Pons (tissue), 1 donor: ENCODE measurements at places on chromosomes 11 and 22.

- peak; percentile 67 for DNase-seq
These were observed 27.6 kb downstream of the TENM4 start for GRCh38 chr11:79413268-79413667.

- no peak for DNase-seq
These were observed 351.3 kb downstream of the JRKL start for GRCh38 chr11:96741068-96741467.

DNA sequence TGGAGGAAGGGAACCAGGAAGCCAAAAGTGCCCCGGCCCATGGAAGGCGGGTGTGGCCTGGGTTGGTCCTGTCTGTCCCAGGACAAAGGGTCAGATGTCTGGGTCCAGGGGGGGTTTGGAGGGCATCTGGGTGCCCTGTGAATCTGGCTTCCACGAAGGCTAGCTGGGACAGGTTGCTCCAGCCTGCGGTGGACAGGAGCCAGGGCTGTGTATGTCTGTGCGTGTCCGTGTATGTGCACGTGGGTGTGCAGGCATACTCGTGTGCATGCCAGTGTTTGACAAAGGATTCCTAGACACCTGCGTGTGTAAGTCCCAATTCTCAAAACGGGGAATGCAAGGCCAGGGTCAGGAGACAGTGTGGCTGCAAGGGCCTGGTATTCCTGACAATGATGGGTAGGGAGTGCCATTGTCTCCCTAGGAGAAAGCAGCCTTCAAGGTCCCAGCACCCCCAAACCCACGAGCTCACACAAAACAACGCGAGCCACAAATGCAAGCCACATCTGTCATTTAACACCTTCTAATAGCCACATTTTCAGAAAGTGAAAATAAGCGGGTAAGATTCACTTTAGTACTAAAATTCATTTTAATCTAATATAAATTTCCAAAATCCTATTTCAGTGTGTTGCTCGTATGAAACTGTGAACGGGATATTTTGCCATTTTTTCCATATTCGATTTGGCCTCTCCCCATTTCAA lies 78.4 kb upstream of the WNT7B start:
- DNase-seq: peak; percentile 66

DNA sequence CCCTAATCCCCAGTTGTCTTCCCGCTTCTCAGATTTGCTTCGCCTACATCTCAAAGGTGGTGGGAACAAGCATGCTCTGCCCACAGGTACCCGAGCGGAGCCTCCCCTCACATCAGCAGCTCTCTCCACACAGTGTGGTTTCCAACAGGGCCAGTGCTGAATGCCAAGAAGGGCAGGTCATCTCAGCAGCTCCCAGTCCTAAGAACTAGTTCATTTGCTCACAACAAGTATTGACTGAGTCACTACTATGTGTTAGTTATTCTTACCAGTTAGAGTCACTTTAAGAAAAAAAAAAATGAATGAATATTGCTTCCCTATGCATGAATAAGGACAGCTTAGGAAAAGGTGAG lies 66.2 kb downstream of the THAP12 start:
- no peak for DNase-seq

GRCh38 chr11:11967669-11968510 lies 40.5 kb downstream of the DKK3 start:
- DNase-seq: no peak

GRCh38 chr22:38345782-38346181 lies 28.5 kb upstream of the CSNK1E start:
- DNase-seq: no peak

GRCh38 chr22:38172832-38173640 lies 8.6 kb downstream of the PLA2G6 start:
- DNase-seq: peak; percentile 73

- DNase-seq: peak; percentile 10
These were observed at the start of gene DEUP1 for GRCh38 chr11:93330446-93330984. Gene DEUP1, plus strand, starts transcription at chr11:93330742. Its CDS starts 1,518 bp downstream, at chr11:93332260.

DNA sequence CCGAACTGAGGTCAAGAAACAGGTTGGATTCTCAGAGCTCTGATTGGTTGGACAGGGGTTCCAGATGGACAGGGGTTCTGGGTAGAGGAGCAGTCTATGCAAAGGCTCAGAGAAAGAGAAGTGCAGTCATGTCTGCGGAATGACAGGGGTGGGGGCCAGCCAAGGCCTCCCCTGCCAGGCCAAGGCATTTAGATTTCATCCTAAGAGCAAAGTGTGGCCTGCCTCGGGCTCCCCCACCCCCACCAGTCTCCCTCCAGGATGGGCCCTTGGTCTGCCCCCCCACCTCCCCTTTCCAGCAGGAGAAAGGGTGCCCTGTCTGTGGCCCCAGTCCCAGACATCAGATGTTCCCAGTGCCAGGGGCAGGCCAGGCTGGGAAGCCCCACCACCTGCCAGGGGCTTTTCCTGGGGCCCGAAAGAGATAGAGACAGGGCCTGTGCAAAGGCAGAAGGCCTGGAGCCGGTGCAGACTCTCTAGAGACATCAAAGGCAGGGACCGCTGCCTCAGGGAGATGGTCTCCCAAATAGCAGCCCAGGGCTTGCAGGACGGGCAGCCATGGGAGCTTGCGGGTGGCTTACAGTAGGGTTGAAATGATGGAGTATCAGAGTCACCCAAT lies 9.4 kb downstream of the SUSD2 start:
- no peak for DNase-seq

DNA sequence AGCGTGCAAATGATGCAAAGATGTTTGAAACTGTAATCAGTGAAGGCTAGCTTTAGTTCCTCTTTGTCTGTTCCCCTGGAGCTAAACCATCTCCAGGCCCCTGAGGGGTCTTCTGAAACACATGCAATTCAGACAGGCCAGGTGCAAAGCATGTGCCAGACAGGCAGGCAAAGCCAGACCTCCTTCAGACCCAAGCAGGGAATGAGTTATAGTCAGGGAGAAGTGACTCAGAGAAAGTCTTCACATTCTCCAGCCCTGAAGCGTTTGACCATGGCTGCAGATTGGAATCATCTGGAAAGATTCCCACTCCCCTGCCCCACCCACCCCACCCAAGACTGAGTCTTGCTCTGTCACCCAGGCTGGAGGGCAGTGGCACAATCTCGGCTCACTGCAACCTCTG lies 187.0 kb upstream of the ISX start:
- no peak for DNase-seq
